ENCODE measurements at places on chromosomes 16 and 17.
A peak's percentile ranks its signal among the peaks of the same experiment; 100 is the strongest.

DNA sequence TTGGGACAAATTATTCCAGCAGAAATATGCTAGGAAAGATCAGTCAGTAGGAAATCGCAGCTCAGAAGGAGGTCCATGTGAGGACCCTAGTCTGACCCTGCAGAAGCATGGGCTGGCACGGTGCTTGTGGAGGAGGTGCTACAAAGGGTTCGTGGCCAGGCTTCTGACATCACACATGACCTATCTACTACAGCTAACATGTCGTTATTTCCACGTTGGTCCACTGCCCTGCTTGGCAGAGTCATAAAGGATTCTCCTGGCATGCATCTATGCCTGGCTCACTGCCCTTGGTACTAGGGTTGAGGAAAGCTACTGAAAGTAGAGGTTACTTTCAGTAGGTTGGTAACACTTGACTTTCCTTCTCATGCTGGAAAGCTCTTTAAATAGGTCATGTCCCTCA is 118.1 kb upstream of the SHISA6 start:
- DNase-seq = no peak

DNA sequence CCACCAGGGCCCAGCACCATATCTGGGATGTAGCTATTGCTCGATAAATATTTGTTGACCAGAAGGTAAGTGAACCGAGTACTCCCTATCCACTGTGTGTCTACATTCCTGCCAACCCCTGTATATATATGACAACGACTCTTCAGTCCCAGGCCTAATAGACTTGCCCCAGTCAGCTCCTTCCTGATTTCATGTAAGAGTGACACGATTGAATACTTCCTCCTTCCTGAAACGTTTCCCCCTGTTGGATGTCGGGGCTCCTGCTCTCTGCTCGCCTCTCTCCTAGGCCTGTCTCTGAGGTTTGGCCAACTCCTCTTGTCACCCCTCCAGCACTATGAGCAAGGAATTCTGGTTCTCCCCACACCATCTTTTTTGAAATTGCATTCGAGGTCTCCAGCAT is 178.9 kb downstream of the PRKCA start:
- no peak for DNase-seq

DNA sequence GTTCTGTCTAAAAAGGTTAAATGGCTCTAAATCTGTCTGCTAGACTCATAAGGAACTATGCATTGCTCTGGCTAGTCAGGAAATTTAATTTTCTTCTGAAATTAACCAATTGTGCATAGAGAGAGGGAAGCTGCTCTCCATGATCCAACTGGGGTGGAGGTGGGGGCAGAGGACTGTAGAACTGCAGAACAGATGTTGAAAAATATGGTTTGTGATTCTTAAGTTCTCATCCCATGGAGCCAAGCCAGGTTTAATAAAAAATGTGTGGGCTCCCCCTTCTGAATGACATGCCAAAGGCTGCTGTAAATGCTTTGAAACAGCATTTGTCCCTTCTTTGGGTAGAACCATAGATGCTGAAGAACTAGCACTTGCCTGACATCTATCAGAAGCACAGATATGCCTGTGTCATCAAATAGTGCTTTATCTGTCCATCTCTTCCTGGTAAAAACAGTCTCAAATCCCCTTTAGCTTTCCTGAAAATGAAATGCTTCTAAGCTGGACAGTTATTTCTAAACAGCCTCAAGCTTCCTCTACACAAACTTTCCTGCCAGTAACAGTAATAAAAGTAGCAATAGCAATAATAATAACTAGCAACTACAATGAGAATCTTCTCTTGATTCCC is 221.4 kb downstream of the CDH8 start:
- no peak for DNase-seq

DNA sequence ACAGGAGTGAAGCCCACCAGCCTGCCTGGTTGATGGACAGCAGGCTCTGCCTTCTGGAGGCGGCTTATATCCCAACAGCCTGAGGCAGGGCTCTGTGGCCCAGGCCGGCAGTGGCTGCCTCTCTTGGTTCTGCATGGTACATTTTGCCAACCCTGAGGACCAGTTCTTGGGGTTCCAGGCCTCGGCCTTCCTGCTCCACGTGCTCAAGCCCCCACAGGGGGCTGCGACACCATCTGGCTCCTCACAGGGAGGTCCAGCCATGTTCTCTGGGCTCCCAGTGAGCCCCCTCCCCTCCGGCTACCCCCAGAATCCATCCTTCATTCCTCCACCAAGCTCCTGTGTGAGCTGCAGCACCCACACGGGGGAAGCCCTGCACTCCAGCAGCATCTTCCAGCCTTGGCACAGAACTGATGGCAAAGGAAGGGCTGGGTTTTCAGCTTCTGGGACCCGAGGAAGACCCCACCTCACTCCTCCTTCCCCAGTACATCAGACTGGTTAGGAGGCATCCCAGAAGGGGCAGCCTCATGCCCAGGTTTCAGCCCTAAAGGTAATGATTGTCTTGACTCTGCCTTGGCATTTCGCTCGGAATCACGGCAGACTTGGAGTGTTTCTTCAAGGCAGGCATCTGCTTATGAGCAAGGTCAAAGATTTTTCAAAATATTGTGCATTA is 231.2 kb downstream of the CPPED1 start:
- no peak for DNase-seq

- DNase-seq = no peak
Observed at GRCh38 chr16:77408607-77409006, 26.2 kb downstream of the ADAMTS18 start.

GRCh38 chr17:8190506-8190905 is 526 bp upstream of the BORCS6 start:
- no peak for DNase-seq

DNA sequence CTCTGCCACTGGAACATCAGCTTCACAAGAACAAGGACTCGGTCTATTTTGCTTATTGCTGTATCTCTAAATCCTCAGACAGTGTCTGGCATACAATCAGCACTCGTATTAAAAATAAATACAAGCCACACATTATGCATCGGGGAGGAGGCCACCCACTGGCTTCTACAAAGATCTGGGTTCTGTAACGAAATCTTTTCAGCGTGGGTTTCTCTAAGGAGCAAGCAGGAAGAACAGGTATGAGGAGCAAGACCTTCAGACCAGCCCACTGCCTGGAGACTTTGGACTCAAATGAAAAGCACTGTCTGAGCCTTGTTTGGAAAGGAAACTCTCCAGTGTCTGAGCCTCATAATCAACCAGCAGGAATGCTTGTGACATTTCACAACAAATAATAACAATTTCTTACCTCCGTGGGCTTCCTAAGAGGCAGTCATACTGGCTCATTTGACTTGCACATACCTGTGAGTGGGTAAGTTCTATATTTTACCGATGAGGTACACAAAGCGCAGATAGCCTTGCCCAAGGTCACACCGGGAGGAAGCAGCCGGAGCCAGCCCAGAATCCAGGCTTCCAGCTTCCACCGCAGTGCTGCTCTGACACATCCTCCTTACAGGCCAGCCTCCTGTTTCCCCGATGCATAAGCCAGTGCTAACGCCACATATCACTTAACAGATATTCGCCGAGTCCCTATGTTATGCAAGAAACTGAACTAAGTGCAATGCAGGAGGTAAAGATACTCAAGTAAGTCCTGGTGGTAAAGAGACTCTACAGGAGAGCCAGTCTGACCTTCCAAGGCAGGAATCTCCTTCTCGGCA is 118.6 kb upstream of the TNRC6C start:
- DNase-seq = no peak

GRCh38 chr17:58006560-58006923 is 504 bp downstream of the SRSF1 start:
- DNase-seq = no peak

DNA sequence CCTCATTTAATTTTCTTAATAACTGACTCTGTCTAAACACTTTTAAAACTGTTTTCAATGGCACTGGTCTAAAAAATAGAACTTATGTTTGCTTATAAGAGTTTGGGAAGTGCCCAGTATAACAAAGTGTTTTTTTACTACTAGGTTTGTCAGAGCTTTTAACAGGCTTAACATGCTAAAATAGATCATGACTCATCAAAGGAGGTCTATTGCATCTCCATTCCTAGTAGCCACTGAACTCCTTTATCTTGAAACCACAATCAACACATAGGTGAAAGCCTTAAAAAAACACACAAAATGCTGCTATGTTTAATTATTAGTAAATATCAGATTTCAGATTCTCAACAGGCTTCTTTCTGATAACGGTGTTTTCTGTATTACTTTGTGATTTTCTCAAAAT is 196.4 kb upstream of the KIF2B start:
- peak; percentile 36 for DNase-seq

DNA sequence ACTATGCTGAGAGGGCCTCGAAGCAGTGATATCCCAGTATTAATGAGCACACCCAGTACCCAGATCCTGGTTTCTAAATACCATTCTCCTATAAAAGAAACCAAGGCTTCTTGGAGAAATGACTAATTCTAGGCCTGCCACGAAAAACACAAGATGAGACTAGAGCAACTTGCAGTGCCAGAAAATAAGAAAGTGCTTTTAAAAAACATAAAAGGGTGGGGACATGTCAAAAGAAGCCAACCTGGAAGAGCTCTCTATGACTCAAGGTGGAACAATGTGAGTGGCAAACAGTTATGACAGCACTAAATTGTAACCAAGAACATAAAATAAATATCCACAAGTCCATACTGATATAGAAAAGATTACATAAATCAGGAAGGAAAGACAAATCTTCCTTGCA is 153.2 kb upstream of the KCNJ18 start:
- peak; percentile 48 for DNase-seq

DNA sequence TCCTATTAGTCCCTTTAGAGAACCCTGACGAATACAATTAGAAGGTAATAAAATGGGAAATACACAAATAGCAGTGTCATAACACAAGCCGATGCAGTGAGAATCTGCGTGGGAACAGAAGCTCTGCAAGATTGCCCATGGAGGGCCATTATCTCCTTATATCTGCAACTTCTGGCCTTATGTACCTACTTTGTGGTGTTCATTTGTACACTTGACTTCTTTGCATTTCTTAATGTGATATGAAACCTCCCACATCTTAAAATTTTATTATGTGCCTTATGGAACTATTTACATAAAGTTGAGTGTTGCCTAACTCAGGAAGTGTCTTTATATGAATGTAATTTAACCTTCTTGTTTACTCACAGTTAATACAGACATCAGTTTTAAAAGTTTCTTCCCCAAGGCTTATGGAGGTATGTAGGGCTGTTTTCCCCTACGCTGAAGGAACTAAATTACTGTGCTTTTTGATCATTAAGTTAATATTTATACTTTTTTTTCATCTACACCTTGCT is 10.1 kb upstream of the TANC2 start:
- DNase-seq = no peak

DNA sequence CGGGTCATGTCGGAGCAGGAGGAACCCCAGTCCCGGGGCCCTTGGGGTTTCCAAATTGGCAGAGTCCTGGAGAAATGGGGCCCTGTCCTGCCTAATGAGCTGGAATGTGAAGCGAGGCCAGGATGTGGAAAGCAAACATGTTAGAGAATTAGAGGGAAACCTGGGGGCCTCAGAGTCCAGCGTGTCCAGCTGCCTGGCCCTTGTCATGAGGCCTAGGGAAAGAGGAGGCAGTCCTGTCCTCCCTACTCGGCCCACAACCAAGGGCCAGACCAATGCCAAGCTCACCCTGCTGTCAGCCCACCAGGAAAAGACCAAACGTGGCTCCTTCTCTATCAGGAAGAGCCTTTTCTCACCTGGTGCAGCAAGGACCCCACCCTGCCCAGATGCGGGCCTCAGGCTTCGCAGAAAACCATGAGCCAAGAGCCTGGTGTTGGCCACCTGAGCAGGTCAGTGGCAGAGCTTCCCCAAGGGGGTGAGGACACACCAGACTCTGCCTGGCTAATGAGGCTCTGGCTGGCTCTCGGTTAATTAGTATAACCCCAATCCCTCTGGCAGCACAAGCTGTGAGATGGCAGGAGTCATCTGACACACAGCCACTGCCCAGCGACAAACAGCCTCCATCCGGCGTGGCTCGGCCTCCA is 10.1 kb downstream of the TEKT5 start:
- DNase-seq = no peak

- no peak for DNase-seq
Observed at GRCh38 chr17:4940555-4941318, 669 bp downstream of the RNF167 start.

GRCh38 chr17:58527949-58528348 is 13.5 kb upstream of the MTMR4 start:
- no peak for DNase-seq

DNA sequence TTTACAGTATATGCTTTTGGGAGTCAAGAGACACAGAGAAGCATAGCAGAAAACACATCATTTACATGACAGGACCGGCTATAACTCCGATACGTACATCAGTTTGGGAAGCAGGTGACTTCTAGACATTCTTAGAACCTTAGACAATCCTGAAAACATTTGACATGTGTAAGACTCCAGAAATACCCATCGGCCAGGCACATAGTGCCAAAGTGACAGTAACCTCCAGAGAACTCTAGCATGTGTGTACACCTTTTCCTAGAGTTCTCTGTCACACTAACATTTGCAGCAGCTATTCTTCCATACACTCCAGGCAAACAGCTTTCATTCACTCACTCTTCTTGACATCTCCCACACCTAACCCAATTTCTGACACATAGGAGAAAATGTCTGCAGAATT is 3.4 kb upstream of the TAOK1 start:
- DNase-seq = no peak

DNA sequence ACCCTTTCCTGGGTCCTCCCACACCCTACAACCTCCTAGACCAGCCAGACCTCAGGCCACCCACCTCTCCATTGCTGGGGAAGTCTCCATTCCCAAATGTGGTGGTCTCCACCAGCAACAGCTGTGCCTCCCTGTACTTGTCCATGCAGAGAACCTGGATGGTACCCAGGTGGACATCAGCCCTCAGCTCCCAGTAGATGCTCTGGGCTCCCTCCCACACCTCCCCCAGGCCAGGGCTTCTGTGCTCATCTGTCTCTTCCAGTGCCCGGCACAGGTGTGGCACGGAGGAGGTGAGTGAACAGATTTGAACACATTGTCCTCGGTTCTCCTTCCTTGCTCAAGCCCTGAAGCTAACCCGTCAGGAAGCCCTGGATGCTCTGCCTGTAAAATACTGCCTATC is 34.6 kb downstream of the LGALS9 start:
- DNase-seq = no peak

DNA sequence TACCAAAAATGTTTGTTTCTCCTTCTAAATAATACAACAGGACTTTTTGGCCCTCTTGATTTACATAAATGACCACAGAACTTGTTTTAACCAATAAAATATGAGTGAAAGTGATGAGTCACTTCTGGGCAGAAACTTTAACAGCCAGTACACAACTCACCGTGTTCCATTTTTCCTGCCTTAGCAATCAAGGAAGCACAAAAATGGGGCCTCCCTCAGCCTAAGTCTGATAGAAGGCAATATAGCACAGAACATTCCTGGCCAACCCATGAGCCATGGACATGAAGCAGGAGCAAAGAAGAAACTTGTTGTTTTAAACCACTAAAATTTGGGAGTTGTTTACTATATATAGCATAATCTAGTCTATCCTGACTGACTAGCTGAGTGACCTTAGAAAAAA is 61.1 kb upstream of the MTMR4 start:
- peak; percentile 30 for DNase-seq

All from keratinocyte (primary cell).